ENCODE measurements at places on chromosomes 6 and 20.

DNA sequence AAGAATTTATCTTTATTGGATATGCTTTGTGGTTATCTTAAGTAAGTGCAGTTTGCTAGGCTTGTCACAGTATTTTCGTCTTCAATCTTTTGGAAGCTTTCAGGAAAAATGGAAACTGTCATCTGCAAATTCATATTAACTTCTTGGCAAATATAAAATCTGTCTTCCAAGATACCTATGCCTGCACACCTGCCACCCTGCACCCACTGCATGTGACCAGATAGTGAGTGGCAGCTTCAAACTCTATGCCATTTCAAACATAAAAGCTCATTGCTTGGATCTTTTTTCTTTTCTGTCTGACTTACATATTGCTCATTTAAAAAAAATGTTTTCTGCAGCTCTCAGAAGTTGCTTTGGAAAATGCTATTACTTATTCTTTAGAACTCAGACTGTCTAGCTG is 14.1 kb downstream of the OPRM1 start:
- H3K27ac ChIP-seq, result no peak overlapping the region
- no peak overlapping the region for H3K4me3 ChIP-seq
- no peaks in the 10 kb centered on the region for H3K36me3 ChIP-seq
- no peak for DNase-seq

DNA sequence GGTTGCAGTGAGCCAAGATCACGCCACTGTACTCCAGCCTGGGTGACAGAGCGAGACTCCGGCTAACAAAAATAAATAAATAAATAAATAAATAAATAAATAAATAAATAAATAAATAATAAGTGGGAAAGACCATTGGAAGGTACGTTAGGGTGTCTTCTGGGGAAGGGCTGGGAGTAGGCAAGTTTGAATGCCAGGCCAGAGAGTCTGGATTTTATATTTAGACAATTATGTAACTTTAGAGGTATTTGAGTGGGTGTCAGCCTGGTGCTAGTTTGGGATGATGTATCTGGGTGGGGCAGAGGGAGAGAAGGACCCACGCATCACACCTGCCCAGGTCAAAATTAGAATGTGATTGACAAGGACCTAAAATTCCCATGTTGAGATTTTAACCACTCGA is 108.5 kb upstream of the PRND start:
- no peaks in the 10 kb centered on the region for H3K36me3 ChIP-seq
- DNase-seq, result no peak
- H3K27me3 ChIP-seq, result no peaks in the 10 kb centered on the region
- no peak overlapping the region for H3K4me3 ChIP-seq
- H3K4me1 ChIP-seq, result no peaks in the 10 kb centered on the region

GRCh38 chr6:167663316-167663715 is 163.4 kb upstream of the AFDN start:
- H3K36me3 ChIP-seq, result no peaks in the 10 kb centered on the region
- no peak overlapping the region for H3K27ac ChIP-seq
- no peak overlapping the region for H3K4me3 ChIP-seq
- no peak for DNase-seq
- no peaks in the 10 kb centered on the region for H3K4me1 ChIP-seq

DNA sequence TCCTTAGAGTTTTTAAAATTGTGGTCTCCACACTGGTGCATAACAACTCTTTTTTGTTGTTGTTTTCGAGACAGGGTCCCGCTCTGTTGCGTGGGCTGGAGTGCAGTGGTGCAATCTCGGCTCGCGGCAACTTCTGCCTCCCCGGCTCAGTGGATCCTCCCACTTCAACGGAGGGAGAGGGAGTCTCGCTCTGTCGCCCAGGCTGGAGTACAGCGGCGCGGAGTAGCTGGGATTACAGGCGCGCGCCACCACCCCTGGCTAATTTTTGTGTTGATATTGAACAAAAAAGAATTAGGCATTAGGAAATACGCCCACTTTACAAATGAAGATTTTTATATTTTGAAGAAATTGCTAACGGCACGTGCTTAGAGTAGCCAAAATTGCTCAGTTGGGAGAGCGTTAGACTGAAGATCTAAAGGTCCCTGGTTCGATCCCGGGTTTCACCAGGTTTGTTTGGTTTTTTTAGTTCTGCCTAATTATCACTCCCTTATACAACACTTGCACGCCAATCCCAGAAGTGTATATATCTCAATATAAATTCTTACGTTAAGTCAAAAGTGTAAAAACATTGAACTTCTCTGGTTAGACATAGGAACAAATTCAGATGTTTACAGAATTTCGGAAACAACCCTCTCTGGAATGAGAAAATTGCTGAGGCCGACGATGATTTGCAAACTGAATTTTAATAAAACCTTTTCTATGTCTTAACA is 159.6 kb downstream of the TRIM27 start:
- H3K4me1 ChIP-seq, result peaks cover 51% of the 10 kb centered on the region
- no peak for DNase-seq
- H3K4me3 ChIP-seq, result peak overlapping the region; percentile 55
- H3K36me3 ChIP-seq, result no peaks in the 10 kb centered on the region
- H3K27me3 ChIP-seq, result peaks cover 98% of the 10 kb centered on the region
- no peak overlapping the region for H3K27ac ChIP-seq

GRCh38 chr6:35082733-35083403 is 58.3 kb downstream of the TCP11 start:
- no peak for DNase-seq
- H3K27me3 ChIP-seq, result no peaks in the 10 kb centered on the region
- H3K36me3 ChIP-seq, result peaks cover 3% of the 10 kb centered on the region

GRCh38 chr6:152423216-152424103 is 213.7 kb downstream of the SYNE1 start:
- no peaks in the 10 kb centered on the region for H3K36me3 ChIP-seq
- H3K27me3 ChIP-seq, result no peaks in the 10 kb centered on the region
- no peak overlapping the region for H3K27ac ChIP-seq
- no peaks in the 10 kb centered on the region for H3K4me1 ChIP-seq
- no peak overlapping the region for H3K4me3 ChIP-seq
- no peak for DNase-seq

DNA sequence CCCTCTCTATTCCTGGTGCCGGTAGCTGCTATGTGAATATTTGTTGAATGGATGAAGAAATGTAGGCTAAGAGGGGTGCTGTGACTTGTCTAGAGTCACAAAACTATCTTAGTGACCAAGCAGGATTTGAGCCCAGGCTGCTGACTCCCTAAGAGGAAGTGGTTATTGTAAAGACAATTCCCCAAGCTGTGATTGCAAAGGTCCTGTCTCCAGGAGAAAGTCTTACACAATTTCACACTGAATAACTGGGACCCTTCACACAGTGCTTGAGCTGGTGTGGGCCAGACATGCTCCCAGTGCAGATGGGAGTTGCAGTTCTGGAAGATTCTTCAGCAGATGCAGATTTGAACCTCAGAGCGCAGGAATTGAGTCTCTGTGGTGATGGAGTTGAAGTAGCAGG is 38.1 kb downstream of the IYD start:
- no peak overlapping the region for H3K4me3 ChIP-seq
- no peak for DNase-seq
- no peaks in the 10 kb centered on the region for H3K36me3 ChIP-seq
- no peaks in the 10 kb centered on the region for H3K27me3 ChIP-seq
- no peak overlapping the region for H3K27ac ChIP-seq

GRCh38 chr6:132820629-132821381 is 6.4 kb downstream of the RPS12 start:
- DNase-seq, result peak; percentile 23
- no peak overlapping the region for H3K4me3 ChIP-seq

- no peak for DNase-seq
- no peaks in the 10 kb centered on the region for H3K27me3 ChIP-seq
- no peak overlapping the region for H3K4me3 ChIP-seq
- no peak overlapping the region for H3K27ac ChIP-seq
- H3K4me1 ChIP-seq, result no peaks in the 10 kb centered on the region
These were observed 24.2 kb upstream of the PPP1R14C start for GRCh38 chr6:150118627-150119026.

GRCh38 chr6:129130106-129130505 is 247.2 kb downstream of the LAMA2 start:
- DNase-seq, result no peak
- no peak overlapping the region for H3K27ac ChIP-seq
- no peaks in the 10 kb centered on the region for H3K36me3 ChIP-seq
- no peak overlapping the region for H3K4me3 ChIP-seq
- no peaks in the 10 kb centered on the region for H3K27me3 ChIP-seq

DNA sequence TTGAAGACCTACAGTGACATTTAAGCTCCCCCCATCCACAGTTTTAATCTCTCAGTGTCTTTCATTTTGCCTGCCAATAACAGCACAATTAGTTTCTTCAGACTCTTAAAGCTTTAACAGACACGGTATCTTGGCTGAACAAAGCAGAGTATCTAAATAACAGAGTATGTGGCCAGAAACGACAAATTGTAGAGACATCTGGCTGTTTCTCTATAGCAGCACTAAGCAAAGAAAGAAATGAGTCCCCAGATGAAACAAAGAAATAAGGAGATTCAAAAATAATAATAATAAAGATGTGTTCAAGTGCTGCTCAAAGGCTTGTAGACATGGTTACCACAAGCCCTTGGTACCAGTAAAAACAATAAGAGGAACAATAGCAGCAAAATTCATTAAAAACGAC is 97.8 kb upstream of the HDAC2 start:
- no peaks in the 10 kb centered on the region for H3K36me3 ChIP-seq
- no peak overlapping the region for H3K4me3 ChIP-seq
- no peaks in the 10 kb centered on the region for H3K4me1 ChIP-seq

GRCh38 chr6:88920774-88921733 is 42.4 kb downstream of the RNGTT start:
- H3K27me3 ChIP-seq, result no peaks in the 10 kb centered on the region
- no peaks in the 10 kb centered on the region for H3K4me1 ChIP-seq
- DNase-seq, result no peak
- no peak overlapping the region for H3K4me3 ChIP-seq
- H3K27ac ChIP-seq, result no peak overlapping the region
- H3K36me3 ChIP-seq, result 0 out of 2 replicates have a peak, but pooled peaks cover 3% of the 10 kb centered on the region

- peak overlapping the region; percentile 25 for H3K4me3 ChIP-seq
- H3K4me1 ChIP-seq, result peaks cover 47% of the 10 kb centered on the region
- H3K27ac ChIP-seq, result peak overlapping the region; percentile 99
- H3K27me3 ChIP-seq, result no peaks in the 10 kb centered on the region
These were observed 184.2 kb downstream of the CDH4 start for GRCh38 chr20:61436283-61436666.

DNA sequence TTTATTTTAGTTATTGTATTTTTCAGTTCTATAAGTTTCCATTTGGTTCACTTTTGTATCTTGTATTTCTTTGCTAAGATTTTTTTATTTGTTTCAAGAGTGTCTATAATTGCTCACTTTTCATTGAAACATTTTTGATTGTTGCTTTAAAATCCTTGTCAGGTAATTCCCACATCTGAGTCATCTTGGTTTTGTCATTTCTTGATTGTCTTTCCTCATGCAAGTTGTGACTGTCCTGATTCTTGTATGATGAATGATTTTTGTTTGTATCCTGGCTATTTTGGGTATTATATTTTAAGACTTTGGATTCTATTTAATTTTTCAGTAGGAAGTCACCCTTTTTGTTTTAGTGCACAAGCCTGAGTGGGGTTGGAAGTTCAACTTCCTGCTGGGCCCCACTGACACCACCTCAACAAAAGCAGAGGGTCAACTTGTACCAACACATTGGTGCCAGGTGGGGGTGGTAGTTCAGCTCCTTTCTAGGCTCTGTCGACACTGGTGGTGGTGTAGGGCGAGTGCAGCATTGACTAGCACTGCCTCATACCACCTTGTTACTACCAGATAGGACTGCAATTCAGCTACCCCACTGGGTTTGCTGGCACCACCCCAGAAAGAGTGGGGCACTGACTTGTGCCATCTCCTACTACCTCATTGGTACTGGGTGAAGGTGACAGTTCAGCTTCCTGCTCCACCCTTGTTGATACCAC is 8.8 kb downstream of the RSPH3 start:
- DNase-seq, result peak; percentile 53
- no peaks in the 10 kb centered on the region for H3K27me3 ChIP-seq
- no peaks in the 10 kb centered on the region for H3K36me3 ChIP-seq

DNA sequence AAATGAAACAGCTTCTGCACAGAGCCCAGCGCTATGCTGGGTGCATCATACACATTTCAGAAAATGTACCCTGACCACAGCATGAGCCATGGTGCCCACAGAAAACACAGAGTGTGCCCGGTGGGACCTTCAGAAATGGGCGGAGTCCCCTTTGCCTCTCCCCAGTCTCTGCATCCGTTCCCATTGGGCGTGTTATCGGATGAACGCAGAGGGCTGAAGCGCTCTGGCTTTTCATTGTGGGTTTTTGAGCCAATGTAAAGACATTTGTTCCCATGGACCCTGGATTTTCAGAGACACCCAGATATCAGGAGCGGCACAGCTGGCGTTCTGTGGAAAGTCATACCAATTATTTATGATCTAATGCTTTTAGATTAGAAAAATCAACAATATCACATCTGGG is 99.8 kb downstream of the DACT2 start:
- H3K36me3 ChIP-seq, result no peaks in the 10 kb centered on the region
- no peaks in the 10 kb centered on the region for H3K27me3 ChIP-seq
- H3K4me1 ChIP-seq, result peaks cover 15% of the 10 kb centered on the region
- no peak for DNase-seq
- H3K27ac ChIP-seq, result no peak overlapping the region

GRCh38 chr6:45990162-45990561 is 25.5 kb downstream of the CLIC5 start:
- H3K4me1 ChIP-seq, result no peaks in the 10 kb centered on the region
- H3K27ac ChIP-seq, result no peak overlapping the region

- H3K27me3 ChIP-seq, result no peaks in the 10 kb centered on the region
- DNase-seq, result peak; percentile 17
- H3K27ac ChIP-seq, result no peak overlapping the region
- H3K36me3 ChIP-seq, result no peaks in the 10 kb centered on the region
These were observed 547.7 kb downstream of the EPM2A start for GRCh38 chr6:145187491-145188206.

DNA sequence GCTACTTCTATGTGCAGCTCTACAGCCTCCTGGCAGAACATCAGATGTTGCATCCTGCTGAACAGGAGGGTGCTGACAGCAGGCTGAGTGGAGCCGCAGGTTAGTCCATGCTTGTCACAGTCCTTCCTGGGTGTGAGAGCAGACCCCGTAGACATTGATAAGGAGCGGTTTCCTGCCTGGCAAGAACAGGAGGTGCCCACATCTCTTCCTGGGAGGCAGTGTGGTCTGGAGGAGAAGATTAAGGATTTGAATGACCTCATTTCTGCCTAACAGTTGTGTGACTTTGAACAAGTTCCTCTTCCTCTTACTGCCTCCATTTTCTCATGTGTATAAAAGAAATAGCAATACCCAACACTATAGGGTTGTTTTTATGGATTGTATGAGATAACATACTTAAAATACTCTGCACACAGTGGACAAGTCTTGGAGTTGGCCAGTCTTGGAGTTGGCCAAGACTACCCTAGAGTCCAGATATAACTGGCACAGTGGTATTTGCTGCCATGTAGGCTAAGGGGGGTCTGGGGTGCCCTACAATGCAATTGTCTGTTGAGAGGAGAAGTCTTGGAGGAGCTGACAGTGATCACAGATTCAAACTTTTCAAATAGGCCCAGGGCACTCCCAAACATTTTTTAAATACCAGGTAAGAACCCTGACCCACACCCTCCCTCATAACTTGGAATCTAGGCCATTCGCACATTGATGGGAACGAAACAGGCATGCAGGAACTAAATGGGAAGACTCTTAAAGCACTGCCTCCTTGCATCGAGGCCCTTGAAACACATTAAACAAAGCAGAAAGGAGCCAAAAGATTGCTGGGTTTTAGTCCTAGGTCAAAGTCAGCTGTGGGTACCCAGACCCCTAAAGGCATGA is 32.6 kb upstream of the TBC1D7 start:
- no peaks in the 10 kb centered on the region for H3K27me3 ChIP-seq
- DNase-seq, result no peak
- H3K4me1 ChIP-seq, result peaks cover 34% of the 10 kb centered on the region
- H3K27ac ChIP-seq, result no peak overlapping the region
- no peak overlapping the region for H3K4me3 ChIP-seq
- no peaks in the 10 kb centered on the region for H3K36me3 ChIP-seq

- no peak overlapping the region for H3K4me3 ChIP-seq
- no peak for DNase-seq
- H3K27me3 ChIP-seq, result peaks cover 95% of the 10 kb centered on the region
- peaks cover 2% of the 10 kb centered on the region for H3K36me3 ChIP-seq
- H3K4me1 ChIP-seq, result peaks cover 12% of the 10 kb centered on the region
These were observed 208.9 kb upstream of the FOXQ1 start for GRCh38 chr6:1103021-1103420.
